CMK (cell line): ENCODE measurements at places on chromosomes 5 and 9.

- DNase-seq: peak; percentile 5
These were observed 148.2 kb upstream of the CHD1 start for GRCh38 chr5:99076723-99077640.

DNA sequence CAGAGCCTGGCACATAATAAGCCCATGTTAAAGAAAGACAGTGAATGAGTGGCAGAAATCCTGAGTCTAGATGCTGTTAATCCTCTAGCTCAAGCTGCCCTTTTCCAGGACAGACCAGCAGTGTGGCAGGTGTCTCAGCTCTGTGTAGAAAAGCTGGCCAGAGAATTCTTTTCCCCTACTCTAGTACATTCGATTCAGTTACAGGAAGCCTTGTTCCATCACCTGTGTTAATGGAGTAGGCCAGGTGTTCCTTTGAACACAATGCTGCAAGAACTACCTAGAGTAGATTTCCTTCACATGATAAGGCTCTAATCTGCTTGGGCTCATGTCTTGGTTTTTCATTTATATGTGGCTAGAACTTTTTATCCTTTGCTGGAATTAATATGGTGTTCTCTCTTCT lies 52.5 kb downstream of the NUP214 start:
- no peak for DNase-seq

DNA sequence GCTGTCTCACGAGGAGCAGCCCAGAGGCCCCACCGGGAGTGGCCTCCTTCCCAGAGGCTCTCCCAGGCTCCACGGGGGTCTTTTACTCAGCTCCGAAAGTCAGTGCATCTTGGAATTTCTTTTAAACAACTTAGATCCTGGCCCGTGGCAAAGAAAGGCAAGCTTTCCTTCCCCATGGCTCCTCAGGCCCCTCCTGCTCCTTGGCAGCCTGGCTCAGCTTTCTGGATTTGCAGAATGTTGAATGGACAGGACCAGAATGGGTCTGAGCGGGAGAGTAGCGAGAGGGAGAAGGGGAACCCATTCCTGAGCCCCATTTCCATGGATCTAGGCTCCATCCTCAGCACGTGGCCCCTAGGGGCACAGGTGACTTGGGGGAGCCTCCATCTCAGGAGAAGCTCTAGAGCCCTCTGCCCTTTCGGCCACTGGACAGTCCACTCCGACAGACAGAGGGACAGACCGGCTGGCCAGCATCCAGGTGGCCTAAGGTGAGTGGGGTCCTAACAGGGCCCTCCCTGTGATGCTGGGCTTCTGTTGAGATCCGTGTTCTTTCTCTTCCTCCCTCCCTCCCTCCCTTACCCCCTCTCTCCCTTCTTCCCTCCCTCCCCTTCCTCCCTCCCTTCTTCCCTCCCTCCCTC lies 173.9 kb upstream of the PPP1R26 start:
- DNase-seq: no peak

DNA sequence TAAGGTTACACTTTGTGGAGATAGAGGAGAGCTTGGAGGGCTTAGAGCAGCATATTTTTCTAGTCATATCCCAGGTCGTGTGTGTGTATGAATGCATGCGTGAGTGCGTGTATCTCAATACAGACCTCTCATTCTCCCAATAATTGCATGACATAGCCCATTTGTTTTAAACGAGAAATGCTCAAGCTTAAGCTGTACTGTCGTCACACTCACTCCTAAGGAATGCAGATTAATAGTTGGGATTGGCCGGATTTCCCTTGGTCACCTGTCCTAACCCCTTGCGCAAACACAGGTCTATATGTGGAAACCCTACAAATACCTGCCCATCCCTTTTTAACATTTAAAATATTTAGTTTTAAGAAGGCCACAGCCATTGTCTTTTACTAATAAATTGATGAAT lies 165.8 kb downstream of the SEMA5A start:
- DNase-seq: no peak

- no peak for DNase-seq
These were observed 42.5 kb upstream of the SPATA31E1 start for GRCh38 chr9:87840134-87840533.

GRCh38 chr5:28734396-28734795 lies 1696.0 kb upstream of the CDH9 start:
- no peak for DNase-seq

DNA sequence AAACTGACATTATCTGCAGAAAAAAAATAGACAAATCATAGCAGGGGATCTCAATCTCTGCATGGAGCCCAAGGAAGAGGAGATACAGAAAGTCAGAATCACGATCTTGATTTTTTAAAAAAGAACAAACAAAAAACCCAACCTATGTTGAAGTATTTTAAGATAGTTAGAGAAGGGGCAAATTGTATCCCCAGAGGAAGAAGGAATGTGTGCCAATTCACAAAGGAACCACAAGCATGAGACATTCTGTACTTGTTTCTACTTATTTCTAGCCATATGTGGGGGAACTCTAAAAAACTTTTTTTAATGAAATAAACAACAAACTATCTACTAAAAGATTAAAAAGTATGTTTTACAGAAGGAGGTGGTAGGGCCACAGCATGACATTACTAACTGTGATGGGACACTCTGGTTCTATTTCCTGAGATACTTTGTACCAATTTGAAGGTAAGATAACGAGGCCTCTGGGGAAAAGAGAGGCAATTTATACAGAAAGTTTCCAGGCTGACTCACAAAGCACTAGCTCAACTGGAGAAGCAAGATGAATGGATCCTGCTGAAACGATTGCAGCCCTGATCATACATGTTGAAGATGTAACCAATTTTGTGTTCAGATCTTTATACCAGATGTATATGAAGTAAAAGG lies 22.5 kb downstream of the RANBP3L start:
- DNase-seq: no peak

- no peak for DNase-seq
These were observed 410.1 kb downstream of the MAT2B start for GRCh38 chr5:163915481-163915961.

GRCh38 chr5:148290271-148291195 lies 21.7 kb upstream of the SPINK7 start:
- DNase-seq: no peak

GRCh38 chr9:125593581-125594222 lies 113.3 kb downstream of the MAPKAP1 start:
- no peak for DNase-seq
